ENCODE measurements at places on chromosomes 11 and 22.

DNA sequence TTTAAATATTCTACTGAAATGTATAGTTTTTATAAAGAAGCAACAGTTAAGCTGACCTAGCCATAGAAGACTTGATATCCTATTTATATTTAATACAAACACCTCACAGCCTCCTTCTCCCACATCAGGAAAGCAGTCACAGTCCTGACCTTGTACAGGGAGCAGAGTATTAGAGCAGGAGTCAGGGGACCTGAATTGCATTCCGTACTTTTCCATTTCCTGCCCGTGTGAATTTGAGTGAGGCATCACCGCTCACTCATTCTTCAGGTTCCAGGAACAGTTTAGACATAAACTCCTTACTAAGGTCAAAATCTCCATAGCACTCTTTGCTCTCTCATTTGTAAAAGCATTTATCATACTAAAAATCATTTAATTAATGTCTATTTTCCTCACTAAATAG, 482.5 kb upstream of the FAT3 start:
- no peak for DNase-seq
- peaks cover 6% of the 10 kb centered on the region for H3K4me1 ChIP-seq
- no peaks in the 10 kb centered on the region for H3K36me3 ChIP-seq
- H3K27ac ChIP-seq = no peak overlapping the region
- no peaks in the 10 kb centered on the region for H3K27me3 ChIP-seq
- no peak overlapping the region for H3K4me3 ChIP-seq

DNA sequence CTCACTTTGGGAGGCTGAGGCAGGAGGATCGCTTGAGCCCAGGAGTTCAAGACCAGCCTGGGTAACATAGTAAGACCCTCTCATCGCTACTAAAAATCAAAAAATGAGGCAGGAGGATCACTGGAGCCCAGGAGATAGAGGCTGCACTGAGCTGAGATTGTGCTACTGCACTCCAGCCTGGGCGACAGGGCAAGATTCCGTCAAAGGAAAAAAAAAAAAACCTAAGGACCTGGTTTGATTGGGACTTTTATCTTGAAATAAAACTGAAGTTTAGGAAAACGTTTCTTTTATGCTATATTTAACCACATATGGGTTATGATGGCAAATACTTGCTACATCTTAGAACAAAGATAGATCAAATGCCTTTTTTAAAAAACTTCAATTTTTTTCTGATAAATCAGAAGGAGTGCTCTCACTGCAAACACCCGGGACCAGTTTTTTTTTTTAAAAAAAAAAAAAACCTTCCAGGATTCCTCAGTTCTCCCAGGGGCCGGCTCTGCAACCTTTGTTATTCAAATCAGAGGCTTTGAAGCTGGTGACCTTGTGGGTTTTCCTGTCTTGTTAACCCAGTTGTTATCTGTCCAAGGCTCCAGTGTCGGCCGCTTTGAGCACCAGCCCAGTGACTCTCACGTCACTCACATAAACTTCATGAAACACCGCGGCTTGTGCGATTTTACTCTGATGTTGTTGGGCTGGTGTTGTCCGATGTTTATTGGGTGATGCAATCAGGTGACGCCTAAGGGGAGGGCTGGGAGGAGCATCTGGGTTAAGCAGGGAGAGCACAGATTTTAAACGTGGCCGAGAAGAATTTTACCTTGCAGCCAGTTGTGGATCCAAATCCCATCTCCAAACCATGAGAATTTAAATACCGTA, 24.7 kb upstream of the SLC22A12 start:
- H3K36me3 ChIP-seq = no peaks in the 10 kb centered on the region
- peak overlapping the region; percentile 70 for H3K27ac ChIP-seq
- peaks cover 15% of the 10 kb centered on the region for H3K4me1 ChIP-seq

DNA sequence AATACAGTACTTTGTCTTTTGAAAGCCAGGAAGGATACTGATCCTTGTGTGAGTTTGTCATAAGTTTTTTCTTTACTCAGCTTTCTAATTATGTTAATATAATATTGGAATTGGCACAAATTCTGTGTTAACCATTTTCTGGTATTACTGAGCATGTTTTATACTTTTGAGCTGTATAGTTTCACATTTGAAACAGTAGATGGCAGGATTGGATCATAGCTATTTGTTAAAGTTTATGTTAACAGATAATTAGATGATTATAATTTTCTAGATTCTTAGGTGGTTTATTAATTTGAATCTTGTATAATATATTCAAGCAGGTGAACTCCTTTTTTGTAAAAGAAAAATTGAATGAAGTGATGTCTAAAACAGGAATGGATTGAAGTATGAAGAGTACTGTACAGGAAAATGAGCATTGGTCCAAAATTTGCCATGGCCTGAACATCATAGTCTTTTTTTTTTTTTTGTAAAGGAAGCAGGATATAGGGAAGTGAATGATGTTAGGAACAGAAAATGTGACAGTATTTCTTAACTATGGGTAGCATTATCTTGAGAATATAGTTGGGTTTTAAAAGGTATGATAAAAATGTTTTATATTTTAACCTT, 102.0 kb downstream of the CYP2R1 start:
- no peaks in the 10 kb centered on the region for H3K4me1 ChIP-seq
- no peaks in the 10 kb centered on the region for H3K27me3 ChIP-seq
- no peaks in the 10 kb centered on the region for H3K36me3 ChIP-seq
- no peak for DNase-seq

- no peaks in the 10 kb centered on the region for H3K27me3 ChIP-seq
- H3K4me3 ChIP-seq = no peak overlapping the region
- DNase-seq = no peak
- no peak overlapping the region for H3K27ac ChIP-seq
- H3K4me1 ChIP-seq = no peaks in the 10 kb centered on the region
- no peaks in the 10 kb centered on the region for H3K36me3 ChIP-seq
Observed at GRCh38 chr11:21485006-21485405, 707.9 kb upstream of the ANO5 start.

DNA sequence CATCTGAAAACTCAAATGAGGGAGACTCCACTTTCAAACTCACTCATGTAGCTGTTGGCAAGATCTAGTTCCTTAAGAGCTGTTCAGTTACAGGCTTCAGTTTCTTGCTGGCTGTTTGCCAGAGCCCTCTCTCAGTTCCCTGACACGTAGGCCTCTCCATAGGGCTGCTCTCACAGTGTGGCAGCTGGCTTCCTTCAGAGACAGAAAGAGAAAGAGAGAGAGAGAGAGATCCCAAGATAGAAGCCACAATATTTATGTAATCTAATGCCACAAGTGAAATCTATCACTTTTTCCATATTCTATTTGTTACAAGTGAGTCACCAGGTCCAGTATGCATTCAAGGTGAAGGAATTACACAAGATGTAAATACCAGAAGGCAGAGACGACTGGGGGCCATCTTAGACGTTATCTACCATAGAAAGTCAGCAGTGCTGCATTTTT, 168.8 kb downstream of the RCN1 start:
- peak; percentile 60 for DNase-seq
- no peaks in the 10 kb centered on the region for H3K36me3 ChIP-seq
- peak overlapping the region; percentile 86 for H3K27ac ChIP-seq
- no peaks in the 10 kb centered on the region for H3K27me3 ChIP-seq
- no peak overlapping the region for H3K4me3 ChIP-seq

- no peaks in the 10 kb centered on the region for H3K4me1 ChIP-seq
- no peaks in the 10 kb centered on the region for H3K27me3 ChIP-seq
- no peak overlapping the region for H3K27ac ChIP-seq
- peaks cover 7% of the 10 kb centered on the region for H3K36me3 ChIP-seq
- no peak for DNase-seq
Observed at GRCh38 chr11:76552987-76553386, 108.2 kb downstream of the EMSY start.

Measured in mesothelial cell of epicardium (in vitro differentiated cells).